ENCODE measurements at places on chromosomes 11 and 22.
A peak's percentile ranks its signal among the peaks of the same experiment; 100 is the strongest.

DNA sequence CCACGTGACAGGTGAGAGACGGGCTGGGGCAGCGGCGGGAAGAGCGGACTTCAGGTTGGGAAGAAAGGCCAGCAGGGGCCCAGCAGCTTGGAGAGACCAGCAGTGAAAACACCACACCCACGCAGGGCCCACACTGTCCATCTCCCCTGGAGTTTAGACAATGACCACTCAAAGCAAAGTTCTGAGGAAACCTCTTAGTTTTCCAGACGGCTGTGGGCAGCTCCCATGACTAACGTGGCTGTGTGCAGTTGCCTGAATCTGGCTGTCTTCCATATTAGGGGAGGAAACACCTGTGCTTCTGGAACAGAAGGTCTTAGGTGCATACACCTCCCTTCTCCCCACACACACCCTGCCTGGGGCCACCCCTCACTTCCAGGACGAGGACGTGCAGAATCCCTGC is 70.6 kb upstream of the TTLL12 start:
- no peak for DNase-seq

GRCh38 chr11:120675171-120675570 is 163.6 kb downstream of the GRIK4 start:
- no peak for DNase-seq

DNA sequence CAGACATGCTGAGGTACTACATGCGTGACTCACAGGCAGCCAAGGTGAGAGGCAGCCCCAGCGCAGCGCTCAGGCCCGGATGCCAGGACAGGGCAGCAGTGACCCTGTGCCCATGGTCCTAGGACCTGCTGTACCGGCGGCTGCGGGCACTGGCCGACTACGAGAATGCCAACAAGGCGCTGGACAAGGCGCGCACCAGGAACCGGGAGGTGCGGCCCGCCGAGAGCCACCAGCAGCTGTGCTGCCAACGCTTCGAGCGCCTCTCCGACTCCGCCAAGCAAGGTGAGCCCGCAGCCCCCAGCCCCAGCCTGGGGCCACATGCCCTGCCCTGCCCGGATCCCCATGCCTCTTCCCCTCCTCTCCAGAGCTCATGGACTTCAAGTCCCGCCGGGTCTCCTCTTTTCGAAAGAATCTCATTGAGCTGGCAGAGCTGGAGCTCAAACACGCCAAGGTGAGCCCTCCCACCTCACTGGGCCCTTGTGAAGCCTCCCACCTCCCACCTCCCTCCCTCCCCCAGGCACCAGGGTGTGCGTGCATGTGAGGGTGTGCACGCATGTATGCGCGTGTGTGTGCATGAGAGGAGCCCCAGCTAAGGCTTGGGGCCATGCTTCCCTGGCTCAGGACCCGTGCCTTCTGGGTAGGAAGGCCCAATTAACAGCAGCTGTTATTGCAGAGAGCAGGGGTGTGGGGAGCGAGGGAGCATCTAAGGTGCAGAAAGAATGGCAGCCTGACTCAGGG is 5.3 kb downstream of the CFL1 start:
- no peak for DNase-seq

DNA sequence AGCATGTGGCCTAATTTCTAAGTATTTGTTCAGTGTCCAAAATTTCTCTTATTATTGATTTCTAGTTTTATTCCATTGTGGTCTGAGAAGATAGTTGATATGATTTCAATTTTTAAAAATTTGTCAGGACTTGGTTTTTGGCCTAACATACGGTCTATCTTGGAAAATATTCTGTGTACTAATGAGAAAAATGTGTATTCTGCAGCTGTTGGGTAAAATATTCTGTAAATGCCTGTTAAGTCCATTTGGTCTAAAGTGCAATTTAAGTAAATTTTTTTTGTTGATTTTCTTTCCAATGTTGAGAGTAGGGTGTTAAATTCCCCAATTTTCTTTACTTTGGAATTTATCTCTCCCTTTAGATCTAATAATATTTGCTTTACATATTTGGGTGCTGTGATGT is 78.3 kb downstream of the TECTA start:
- no peak for DNase-seq

DNA sequence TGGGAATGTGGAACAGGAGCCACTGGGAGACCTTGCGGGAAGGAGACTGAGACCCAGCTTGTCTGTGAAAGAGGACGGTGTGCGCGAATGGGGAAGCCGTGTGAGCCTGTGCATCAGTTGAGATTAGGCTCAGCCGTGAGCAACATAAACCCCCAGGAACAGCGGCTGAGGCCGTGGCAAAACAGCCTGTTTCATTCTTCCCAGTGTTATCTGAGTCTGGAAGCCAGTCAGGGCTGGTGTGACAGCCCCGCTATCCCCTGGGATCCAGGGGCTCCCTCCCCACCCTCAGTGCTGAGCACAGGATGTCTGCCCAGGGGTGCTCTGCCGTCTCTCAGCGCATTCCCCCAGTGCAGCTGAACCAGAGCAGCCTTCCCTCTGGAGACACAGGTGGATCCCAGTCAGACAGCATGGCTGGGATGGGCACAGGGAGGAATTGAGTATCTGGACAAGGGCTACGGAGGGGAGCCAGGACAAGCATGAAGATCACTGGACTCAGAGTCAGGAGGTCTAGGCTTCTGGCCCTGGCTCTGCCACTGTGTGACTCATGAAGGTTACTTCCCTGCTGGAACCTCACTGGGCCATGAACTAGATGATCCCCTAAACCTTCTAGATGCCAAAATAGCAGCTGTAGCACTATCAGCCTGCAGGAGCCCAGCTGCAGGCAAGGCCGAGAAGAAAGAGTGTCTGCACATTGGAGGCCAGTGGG is 8.6 kb downstream of the OAF start:
- no peak for DNase-seq

DNA sequence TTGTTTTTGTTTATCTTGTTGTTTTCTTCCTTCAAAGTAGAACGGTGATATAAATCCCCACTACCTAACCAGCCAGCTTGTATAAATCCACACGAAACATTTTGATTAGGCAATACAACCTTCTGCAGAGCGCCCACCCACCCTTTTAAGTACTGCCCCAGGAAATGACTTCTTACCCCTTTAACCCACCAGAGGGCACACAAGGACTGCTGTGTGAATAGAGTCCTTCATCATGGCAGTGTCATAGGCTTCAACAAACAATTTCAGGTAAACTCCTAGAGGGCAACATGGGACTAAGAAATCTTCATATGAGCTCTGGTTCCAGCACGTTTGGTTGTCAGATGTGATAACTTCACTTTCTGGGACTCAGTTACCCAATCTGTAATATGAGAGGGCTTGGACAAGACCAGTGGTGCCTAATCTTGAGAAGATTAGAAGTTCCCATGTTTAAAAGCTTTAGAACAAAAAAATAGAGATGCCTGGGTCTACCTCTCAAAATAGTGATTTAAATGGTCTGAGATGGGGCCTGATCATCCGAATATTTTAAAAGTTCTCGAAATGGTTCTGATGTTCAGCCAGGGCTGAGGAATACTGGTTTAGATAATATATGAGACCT is 56.1 kb downstream of the PIWIL4 start:
- DNase-seq: peak; percentile 31

- no peak for DNase-seq
Measured at GRCh38 chr11:42012271-42012670, 552.8 kb upstream of the LRRC4C start.

- no peak for DNase-seq
Measured at GRCh38 chr11:23406131-23406819, 546.0 kb upstream of the CCDC179 start.

DNA sequence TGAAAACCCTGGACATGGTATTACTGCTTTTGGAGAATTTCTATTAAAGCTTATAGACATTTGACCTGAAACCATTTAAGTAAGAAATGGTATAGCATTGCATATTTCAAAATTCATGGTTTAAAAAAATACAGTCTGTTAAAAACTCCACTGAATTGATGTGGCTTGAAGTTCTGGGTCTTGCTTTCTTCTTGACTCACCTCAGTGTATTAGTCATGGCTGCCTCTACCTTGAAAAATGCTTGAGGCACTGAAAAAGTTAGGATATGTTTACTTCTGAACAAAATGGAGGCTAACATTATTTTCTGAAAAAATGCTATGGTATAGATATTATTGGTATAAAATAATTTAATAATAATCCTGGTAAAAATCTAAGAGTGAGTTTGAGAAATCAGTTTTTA is 349.2 kb downstream of the AASDHPPT start:
- DNase-seq: no peak
